Cardiac septum (tissue), 1 donor: ENCODE measurements at places on chromosomes 4 and X. TPM values are rescaled to one million over a fixed set of nuclear protein-coding genes. Genes with fewer than 3 reads are reported as not detected.
A peak's percentile ranks its signal among the peaks of the same experiment; 100 is the strongest.

CAMK2D gene
- total RNA-seq: 217 TPM

FAM9B gene
- total RNA-seq: not detected

GRCh38 chr4:139825523-139826014 lies 159.9 kb downstream of the MGST2 start:
- no peak for DNase-seq

AFF2 gene
- total RNA-seq: 0.67 TPM

DNA sequence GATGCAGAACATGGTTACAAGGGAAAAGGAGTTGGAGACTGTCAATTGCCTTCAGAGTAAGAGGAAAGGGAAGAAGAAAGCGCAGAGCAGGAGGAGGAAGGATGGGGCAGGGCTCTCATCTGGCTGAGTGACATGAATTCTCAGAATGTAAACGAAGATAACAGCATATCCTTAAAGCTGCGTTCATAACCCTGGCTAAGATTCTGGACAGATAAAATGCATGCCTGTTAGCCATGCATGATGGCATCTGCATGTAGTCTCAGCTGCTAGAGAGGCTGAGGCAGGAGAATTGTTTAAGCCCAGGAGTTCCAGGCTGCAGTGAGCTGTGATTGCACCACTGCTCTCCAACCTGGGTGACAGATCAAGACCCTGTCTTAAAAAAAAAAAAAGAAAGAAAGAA lies 493.5 kb upstream of the PRKX start:
- DNase-seq: no peak

DNA sequence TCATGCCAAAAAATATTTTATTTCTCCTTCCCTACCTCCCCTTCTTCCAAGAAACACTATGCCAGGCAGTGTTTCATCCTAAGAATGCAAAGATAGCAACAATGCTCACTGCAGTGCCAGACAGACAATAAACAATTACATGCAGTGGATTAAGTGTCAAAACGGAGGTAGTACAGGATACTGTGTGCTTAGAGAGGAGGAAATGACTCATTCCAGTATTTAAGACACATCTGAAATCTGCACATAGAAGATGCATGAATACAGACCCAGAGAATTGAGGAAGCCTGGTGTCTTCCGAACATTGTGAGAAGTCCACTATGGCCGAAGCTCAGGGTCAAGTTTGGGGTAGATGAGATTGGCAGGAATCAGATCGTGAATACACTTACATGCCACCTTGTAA lies 326.4 kb downstream of the PPP3CA start:
- DNase-seq: no peak

PNCK gene
- total RNA-seq: 7.6 TPM

- DNase-seq: no peak
These were observed 17.3 kb upstream of the SEL1L3 start for GRCh38 chr4:25879991-25880651.

DNA sequence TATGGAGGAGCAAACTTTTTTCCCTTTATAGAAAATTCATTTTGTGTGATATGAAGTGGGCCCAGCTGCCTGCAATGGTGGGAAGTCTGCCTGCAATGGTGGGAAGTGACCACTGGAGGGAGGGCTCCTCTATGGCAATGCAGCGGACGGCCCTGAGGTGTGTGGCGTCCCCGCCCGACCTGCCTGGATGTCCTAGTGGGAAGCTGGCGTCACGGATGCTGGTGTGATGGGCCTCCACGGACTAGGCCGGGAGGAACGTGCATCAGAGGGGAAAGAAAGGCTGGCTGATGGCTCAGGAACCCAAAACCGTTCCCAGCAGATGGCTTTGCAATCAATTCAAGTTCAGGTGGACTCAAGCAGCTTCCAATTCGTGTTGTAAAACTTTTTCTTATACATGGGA lies 177.9 kb downstream of the AFAP1 start:
- DNase-seq: peak; percentile 87

GRCh38 chr4:11732155-11732554 lies 303.5 kb upstream of the HS3ST1 start:
- no peak for DNase-seq

FAM184B gene
- total RNA-seq: 0.03 TPM

DMRTC1 gene
- total RNA-seq: not detected

CFAP299 gene
- not detected for total RNA-seq

DNA sequence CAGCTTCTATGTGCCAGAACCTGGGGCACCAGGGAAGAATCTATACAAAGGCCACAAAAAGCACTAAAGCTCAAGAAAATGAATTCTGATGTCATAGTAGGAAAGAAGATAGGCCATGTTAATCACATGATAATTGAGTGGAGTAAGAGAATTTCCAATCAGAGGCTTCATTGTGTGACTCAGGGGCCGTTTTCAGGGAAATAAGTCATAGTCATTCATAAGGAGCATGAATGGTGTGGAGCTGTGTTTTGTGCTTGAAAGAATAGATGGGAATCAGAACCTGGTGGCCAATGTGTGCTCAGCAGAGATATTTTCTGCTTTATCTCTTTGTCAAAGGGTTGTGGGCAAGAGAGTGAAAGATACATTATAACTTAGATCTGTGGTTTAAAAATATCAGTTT lies 102.4 kb upstream of the ZDHHC15 start:
- DNase-seq: no peak

- DNase-seq: no peak
These were observed 16.0 kb upstream of the ANXA5 start for GRCh38 chr4:121712783-121713182.

- no peak for DNase-seq
These were observed 17.1 kb upstream of the PAGE2B start for GRCh38 chrX:55057675-55058249.

GRCh38 chr4:54971474-54971950 lies 153.9 kb downstream of the KDR start:
- DNase-seq: no peak

DNA sequence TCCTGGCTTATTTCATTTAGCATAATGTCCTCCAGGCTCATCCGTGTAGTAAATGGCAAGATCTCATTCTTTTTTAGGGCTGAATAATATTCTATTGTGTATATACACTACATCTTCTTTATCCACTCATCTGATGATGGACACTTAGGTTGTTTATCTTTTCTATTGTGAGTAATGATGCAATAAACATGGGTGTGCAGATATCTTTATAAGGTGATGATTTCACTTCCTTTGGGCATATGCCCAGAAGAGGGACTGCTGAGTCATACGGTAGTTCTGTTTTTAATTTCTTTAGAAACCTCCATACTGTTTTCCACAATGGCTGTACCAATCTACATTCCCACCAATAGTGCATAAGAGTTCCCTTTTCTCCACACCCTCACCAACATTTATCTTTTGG lies 317.6 kb upstream of the CNKSR2 start:
- DNase-seq: no peak

DNA sequence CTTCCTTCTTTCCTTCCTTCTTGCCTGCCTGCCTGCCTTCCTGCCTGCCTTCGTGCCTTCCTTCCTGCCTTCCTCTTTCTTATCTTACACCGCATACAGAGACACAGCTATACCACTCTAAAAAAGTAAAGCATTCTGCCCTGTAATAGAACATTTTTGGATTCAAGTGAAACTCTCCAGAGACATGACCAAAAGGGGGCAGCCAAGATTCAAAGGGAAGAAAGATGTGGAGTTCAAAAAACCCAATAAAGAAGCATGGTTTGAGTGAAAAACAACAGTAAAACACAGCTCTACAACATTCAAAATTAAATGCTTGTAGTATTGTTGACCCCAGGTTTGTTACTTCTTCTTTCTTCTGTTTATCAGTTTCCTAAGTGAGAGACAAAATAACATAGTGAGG lies 914.9 kb upstream of the PCDH7 start:
- no peak for DNase-seq

GRCh38 chr4:177596035-177596434 lies 153.8 kb upstream of the AGA start:
- DNase-seq: no peak

PNMA6A gene
- total RNA-seq: 0.78 TPM

NPY5R gene
- total RNA-seq: not detected

CLDN2 gene
- not detected for total RNA-seq

DNA sequence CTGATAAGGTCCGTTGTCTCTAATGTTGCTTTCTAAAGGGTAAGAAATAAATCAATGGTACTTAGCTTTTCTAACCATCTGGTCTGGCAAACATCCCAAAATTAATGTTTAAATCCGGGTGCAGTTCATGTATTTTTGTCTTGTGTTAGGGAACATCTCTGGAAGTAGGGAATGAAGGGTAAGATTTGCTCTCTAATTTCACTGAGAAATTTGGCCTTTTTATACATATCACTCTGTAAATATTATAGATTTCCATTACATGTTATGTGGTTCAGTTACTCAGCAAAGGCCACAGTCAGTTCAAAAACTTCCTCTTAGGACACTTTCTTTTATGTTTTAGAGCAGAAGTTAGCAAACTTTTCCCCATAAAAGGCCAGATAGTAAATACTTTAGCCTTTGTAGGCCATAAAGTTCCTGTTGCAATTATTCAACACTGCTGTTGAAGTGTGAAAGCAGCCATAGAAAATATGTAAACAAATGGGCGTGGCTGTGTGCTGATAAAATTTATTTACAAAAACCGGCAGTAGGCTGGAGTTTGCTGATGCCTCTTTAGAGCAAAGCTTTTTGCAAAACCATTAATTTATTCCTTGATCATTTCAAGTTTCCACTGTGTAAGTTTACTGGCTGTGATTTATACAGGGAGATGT lies 218.1 kb downstream of the ANTXR2 start:
- DNase-seq: no peak

DNA sequence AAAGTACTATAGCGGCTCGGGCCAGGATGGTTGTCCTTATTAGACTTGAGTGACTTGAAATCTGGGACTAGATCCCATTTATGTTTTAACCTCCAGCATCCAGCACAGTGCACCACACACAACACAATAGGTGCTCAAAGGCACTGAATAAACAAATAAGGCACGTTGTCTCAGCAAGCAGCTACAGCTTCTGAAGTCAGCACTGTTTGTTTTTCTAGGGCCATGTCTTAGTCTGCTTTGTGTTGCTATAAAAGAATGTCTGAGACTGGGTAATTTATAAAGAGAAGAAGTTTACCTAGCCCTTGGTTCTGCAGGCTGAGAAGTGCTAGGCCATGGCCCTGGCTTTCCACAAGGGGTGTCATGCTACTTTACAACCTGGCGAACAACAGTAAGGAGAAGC lies 102.1 kb upstream of the LNX1 start:
- DNase-seq: no peak

DNA sequence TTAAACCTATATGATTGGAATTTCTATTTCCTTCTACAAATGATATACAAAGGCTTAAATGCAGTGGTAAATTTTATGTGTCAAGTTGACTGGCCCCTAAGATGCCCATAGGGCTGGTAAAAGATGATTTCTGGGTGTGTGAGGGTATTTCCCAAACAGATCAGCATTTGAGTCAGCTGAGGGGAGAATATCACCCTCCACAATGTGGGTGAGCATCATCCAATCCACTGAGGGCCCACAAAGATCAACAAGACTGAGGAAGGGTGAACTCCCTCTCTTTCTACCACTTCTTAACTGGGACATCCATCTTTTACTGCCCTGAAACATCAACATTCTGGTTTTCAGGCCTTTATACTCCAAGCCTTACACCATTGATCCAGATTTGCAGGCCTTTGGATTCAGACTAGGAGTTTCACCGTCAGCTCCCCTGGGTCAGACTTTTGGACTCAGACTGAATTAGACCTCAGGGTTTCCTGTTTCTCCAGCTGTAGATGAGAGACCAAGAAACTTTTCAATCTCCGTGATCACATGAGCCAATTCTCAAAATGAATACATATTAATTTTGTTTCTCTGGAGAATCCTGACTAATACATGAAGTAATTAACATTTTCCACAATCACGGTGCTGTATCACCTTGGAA lies 1020.7 kb upstream of the SLIT2 start:
- DNase-seq: no peak

AMELX gene
- not detected for total RNA-seq

PSAPL1 gene
- not detected for total RNA-seq

- no peak for DNase-seq
These were observed 56.6 kb downstream of the LINC00632 start for GRCh38 chrX:140766024-140766611.

GRCh38 chr4:8590546-8590880 lies 2.1 kb upstream of the CPZ start:
- no peak for DNase-seq

DNA sequence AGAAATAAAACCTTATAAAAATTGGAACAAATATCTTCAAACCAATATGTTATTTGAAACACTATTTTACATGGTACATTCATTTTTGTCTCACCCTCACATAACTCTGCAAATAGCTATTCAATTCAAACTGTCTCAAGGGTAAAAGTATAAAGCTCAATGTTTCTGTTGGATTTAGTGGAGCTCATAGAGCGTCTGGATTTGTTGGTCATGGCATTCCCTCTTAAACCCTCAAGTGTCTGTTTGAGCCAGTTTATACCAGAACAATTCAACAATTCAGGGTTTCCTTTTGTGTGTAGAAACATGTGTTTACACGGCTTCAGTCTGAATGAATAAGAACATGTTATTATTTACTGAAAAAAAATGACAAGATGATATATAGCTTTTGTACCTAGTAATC lies 161.6 kb downstream of the PCDH18 start:
- no peak for DNase-seq

DNA sequence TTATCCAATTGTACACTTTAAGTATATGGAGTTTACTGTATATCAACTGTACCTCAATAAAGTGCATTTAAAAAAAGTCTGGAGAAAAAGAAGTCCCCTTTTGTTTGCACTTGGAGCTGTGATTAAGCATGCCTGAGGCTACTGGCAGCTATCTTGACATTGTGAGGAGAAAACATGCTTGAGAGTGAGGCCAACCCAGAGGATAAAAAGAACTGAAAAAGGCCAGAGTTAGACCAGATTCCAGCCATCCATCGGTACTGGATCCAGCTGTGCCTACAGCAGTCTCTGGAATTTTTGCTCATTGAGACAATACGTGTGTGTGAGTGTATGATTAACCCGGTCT lies 57.4 kb downstream of the LGI2 start:
- no peak for DNase-seq

GRCh38 chr4:139175646-139176301 lies 1.2 kb downstream of the ELF2 start:
- DNase-seq: no peak

DNA sequence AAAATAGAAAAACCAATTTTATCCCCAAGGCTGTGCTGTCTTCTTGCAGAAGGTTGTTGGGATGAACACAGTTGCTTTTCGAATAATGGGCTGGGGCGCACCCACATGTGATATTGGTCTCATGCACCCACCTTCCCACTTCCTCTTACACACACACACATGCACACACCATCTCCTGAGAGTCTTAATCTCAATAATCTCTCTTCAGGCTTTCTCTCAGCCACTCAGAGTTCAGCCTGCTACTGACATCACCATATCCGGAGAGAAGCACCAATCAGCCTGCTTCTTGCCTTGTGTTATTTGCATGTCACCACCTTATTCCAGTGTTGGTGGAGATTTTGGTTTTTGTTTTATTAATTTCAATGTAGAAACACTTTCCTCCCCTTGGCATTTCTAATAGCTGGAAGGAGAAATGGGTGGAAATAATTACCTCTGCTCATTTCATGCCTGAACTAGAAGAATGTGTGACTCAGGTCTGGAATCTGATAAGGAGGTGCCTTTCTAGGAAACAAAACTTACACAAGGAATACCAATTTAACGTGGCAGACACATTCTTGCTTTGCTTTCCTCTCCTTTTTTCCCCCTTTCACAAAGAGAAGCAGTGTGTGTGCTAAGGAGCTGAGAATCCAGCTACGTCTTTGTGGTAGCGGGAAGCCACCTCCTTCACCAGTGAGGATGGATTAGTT lies 400.2 kb downstream of the MID1IP1 start:
- no peak for DNase-seq

ADH1C gene
- total RNA-seq: 4.0 TPM

SLC25A14 gene
- total RNA-seq: 6.0 TPM

GRCh38 chrX:38060331-38060878 lies 54.1 kb downstream of the SYTL5 start:
- no peak for DNase-seq
